ENCODE measurements at places on chromosomes 16 and 17.

GRCh38 chr17:1492249-1493206 is at the start of gene MYO1C:
Gene MYO1C, minus strand, starts transcription at chr17:1492686. Its CDS starts 199 bp downstream, at chr17:1492487.
- no peak for DNase-seq

DNA sequence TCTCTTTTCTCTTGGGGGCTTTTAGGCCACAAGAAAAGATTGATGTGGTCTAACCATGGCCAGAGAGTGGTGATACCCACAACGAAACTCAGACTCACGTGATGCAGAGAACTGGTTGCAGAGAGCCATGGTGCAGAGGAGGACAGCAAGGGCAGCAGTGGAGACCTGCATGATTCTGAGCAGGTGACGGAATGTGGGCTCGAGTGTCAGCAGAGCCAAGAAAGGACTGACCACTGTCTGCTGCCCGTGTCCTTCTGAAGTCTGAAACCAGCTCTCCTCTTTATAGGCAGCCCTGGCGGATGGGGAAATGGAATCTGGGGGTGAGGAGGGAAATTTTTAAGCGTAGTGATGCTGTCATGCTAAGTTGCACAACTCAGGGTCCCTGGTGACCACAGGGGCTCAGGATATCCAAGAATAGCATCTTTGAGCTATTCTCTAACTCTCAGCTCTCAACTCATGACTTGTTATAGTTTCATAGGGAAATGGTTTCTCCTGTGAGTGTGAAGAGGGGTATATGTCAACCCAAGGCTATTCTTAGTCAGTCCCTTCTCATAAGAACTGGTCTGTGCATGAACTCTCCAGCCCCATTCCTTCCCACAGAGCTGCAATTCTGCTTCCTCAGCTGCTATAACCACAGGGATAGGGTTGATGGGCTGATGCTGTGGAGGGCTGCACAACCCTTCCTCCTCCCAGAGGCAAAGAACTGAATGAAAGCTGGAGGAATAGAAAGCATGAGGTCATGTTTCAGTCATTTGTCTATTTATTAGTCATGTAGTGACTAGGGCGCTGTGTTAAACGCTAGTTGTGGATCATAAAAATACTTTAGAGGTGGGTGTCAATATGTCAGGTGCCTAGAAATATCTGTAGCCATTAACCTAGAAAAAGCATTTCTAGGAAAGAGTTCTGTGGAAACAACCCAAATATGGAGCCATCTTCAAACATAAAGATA is at the start of gene CCL3:
Gene CCL3 (minus strand): TSS at position 256 of the 949 bp plus-strand sequence. CDS start 85 bp downstream, at position 171.
- DNase-seq: no peak

GRCh38 chr17:79714176-79715097 is 16.3 kb upstream of the ENPP7 start:
- DNase-seq: no peak

DNA sequence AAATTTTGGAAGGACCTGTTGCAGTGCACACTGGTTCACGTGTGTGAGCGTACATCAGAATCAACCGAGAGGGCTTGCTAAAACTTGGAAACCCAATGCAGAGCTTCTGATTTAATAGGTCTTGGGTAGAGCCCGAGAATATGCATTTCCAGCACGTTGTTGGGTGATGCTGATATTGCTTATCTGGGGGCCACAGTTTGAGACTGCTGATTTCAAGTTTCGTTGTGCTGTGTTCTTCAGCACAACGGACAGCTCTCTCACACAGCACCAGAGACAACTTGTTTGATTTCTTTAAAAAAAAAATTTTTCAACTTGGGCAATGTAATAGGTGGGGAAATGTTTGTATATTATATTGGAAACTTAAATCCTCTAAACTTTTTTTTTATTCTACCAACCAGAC is 9.4 kb downstream of the OR4D2 start:
- no peak for DNase-seq

DNA sequence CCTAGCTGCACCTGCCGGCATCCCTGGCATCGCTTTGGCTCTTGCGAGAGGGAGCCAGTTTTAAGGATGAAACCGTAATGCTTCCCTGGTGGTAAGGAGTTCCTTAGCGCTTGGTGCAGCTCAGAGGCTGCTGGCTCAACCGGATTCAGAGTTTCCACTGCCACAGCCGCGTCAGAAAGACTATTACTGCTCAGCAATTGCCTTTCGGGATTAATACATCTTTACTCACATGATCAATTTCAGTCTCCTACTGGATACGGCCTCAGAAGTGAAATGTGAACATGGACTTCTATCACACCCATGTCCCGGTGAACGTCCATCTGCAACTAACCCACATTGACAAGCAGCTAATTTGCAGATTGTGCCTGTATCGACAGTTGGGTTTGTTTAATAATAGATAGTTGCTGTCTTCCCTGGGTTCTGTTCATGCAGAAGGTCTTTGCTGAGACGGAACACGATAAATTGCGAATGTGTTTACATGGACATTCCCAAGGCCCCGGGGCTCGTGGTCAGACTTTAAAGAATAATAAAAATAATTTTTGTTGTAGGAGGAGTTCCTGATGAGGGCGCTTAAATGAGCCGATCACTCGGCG is 175.4 kb downstream of the ENGASE start:
- DNase-seq: no peak

DNA sequence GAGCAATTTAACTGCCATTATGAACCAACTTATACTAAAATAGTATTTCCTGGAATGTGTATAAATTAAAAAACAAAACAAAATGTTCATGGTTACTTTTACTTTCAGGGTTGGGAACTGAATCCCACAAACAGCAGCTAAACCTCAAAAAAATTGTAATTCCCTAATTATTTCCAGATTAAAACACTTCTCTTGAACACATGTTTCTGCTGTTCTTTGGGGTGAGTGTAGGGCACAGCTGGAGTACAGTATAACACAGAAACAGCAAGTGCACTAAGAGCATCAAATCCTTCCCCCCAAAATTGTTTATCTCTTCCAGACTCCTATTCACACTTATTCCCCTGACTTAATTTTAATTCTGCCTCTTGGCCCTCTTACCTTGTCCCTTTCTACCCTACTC is 56.4 kb downstream of the KANSL1 start:
- DNase-seq: no peak

- no peak for DNase-seq
Measured at GRCh38 chr17:27623614-27624013, 7.4 kb upstream of the LGALS9 start.

- peak; percentile 49 for DNase-seq
Measured at GRCh38 chr17:27756467-27757371, 43.6 kb downstream of the NOS2 start.

DNA sequence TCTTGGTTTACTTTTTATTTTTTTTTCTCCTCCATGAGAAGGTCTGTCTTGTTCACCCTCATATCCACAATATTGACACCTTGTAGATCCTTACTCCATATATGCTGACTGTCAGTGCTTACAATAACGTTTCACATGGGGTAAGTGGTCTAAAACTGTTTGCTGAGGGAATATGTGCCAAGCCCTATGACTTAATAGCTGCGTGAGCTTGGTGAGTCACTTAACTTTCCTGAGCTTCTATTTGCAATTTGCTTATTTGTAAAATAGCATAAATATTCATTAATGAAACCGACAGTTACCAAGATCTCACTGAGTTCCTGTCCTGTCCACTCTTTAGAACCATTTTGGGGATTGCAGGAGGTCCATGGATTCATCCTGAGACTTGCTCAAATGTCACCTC is 190.7 kb downstream of the CCT6B start:
- DNase-seq: no peak

DNA sequence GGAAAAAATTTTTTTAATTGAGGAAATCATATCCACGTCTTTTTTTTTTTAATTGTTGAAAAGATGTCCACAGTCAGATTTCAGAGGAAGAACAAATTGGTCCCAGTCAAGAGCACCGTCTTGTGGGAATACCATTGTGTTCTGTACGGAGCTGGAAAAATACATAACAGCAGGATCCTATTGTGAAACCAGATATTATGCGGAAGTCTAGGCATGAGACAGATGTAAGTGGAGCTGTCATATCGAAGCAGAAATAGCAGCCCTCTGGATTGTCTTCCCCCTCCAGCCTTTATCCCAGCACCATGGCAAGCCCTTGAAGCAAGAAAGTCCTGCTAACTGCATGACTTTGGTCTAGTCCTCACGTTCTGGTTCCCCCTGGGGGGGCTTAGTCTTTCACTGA is 391.6 kb upstream of the ASIC2 start:
- no peak for DNase-seq

DNA sequence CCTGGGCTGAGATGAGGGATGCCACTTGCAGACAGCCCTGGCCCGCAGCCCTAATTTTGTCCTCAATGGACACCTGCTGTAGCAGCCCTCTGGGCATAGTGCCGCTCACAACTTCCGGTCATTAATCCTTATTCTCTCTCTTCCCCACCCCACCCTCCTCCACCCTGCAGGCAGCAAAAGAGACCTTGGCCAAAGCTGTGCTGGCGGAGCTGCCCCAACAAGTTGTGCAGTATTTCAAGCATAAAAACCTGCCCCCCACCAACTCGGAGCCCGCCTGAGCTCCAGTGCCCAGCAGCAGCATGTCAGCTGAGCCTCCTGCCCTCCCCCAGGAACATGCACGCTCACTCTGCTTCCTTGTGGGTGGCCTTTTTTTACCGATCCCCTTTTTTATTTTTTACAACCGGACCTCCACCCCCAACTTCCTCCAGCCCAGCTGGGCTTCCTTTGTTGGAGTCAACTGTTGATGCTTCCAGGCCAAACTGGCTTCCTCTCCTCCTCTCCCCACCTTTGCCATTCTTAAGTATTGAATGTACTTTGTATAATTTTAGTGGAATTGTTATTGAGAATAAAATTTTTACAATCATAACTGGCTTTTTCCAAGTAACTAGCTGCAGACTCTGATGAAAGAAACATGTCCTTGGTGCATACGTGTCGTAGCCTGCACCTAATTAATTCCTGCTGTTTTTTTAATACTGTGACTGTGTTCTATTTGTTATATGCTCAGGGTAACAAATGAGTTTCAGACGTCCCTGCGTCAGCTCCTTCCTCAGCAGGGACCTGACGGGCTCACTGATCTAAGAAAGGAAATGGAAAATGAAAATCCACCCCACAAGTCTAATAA is 38.2 kb downstream of the PSME3IP1 start:
- no peak for DNase-seq

DNA sequence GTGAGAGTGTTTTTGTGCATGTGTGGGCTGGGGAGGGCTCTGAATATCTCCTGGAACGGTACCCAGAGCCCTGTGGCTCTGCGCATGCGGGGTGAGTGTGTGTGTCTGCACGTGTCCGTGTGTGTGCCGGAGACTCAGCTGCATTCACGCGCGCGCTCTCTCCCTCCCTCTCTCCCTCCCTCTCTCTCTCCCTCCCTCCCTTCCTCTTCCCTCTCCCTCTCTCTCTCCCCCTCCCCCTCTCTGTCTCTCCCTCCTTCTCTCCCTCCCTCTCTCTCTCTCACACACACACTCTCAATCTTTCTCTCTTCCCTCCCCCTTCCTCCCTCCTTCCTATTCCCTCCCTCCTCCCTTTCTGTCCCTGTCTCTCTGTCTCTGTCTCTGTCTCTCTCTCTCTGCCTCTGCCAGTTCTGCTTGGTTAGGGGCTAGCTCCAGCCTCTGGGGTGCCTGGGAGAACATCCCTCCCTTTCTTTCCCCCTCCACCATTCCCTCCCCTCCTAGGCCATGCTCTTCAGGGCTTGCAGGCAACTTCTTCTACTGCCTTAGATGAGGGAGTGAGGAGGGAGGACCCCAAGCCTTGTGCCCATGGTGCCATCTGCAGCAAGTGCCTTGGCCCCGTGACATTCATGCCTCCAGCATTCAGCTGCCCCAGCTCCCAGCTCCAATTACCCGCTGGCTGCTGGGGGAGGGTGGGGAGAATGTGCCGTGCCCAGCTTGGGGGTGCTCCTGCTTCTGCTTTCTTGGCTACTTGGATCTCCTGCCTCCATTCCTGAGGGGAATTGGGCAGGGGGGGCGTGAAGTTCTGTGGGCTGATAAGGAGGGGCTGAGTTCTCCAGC is 6.4 kb downstream of the THRA start:
- DNase-seq: peak; percentile 85

Measured in BE2C (cell line).